ENCODE measurements at places on chromosomes 2 and 18. TPM values are rescaled to one million over a fixed set of nuclear protein-coding genes. Genes with fewer than 3 reads are reported as not detected.

The PHLPP1 gene
- 16.5 TPM for total RNA-seq

The CTAGE1 gene
- total RNA-seq: not detected

The FLACC1 gene
- total RNA-seq: 6.7 TPM

The G6PC2 gene
- total RNA-seq: 0.23 TPM

The TLX2 gene
- total RNA-seq: not detected

The TFCP2L1 gene
- total RNA-seq: 1.7 TPM

The EPAS1 gene
- 954 TPM for total RNA-seq

The CENPA gene
- 1.2 TPM for total RNA-seq

The SNRPD1 gene
- 35.4 TPM for total RNA-seq

The YES1 gene
- 37.0 TPM for total RNA-seq

The PAX3 gene
- 0.60 TPM for total RNA-seq

The AGXT gene
- not detected for total RNA-seq

The IL36RN gene
- not detected for total RNA-seq

The SLC11A1 gene
- 56.1 TPM for total RNA-seq

The CYP26B1 gene
- total RNA-seq: 12.9 TPM

The TUBB8B gene
- total RNA-seq: not detected

The COLEC11 gene
- total RNA-seq: 1.7 TPM

The UGT1A1 gene
- total RNA-seq: not detected

The DQX1 gene
- 0.24 TPM for total RNA-seq

The MOGAT1 gene
- total RNA-seq: not detected

The CHN1 gene
- total RNA-seq: 25.1 TPM

All from aorta (tissue), 5 donors.